ENCODE measurements at places on chromosomes 4 and X. TPM values are rescaled to one million over a fixed set of nuclear protein-coding genes. Genes with fewer than 3 reads are reported as not detected.

The ARHGAP10 gene
- total RNA-seq = 11.7 TPM

The TMEM31 gene
- total RNA-seq = not detected

The MAGEA2B gene
- not detected for total RNA-seq

The SH3RF1 gene
- 11.5 TPM for total RNA-seq

The PLAC8 gene
- total RNA-seq = 154 TPM

The LANCL3 gene
- 0.03 TPM for total RNA-seq

The CT45A10 gene
- total RNA-seq = not detected

The CCDC160 gene
- total RNA-seq = not detected

The P2RY8 gene
- total RNA-seq = 0.18 TPM

The CXCL9 gene
- total RNA-seq = not detected

The HMX1 gene
- not detected for total RNA-seq

The SCML2 gene
- 7.1 TPM for total RNA-seq

GRCh38 chrX:109959356-109959871, 43.5 kb upstream of the TMEM164 start:
- DNase-seq = no peak

GRCh38 chr4:29559286-29559685, 1160.9 kb upstream of the PCDH7 start:
- no peak for DNase-seq

GRCh38 chr4:122167369-122167768, 15.2 kb downstream of the BLTP1 start:
- DNase-seq = no peak

GRCh38 chr4:79964400-79965211, 108.4 kb downstream of the ANTXR2 start:
- DNase-seq = no peak

DNA sequence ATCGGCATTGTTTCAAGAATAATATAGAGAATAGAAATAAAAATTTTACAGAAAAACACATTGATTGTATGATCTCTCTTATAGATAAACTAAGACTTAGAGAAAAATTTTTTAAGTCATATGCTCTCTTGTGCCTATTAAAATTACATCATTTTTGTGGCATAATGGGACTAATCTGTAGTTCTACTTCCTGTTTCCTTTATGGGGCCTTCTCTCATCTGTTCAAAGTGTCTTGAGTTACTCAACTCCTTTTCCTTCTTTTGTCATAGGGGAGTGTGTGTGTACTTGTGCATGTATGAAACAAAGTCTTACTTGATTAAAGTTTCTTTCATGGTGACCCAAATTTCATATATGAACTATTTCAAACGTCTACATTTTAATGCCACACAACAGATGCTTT, 1448.9 kb upstream of the TENM3 start:
- DNase-seq = no peak

DNA sequence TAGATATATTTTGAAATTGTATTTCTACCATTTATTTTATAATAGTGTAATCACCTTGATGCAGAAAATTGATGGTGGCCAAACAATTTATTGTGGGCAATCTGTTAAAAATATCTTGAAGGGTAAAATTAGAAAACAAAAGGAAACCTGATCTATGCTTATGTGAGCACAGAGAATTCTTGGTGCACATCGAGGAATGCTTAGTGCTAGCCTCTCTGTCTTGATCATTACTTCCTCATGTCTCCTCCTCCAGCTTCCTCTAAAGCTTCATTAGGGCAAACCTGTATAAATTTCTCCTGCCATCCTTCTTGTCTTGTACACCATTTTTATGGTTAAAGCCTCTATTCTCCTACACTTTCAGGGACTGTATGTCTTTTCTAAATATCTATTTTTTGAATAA, 725.8 kb downstream of the RAPGEF2 start:
- no peak for DNase-seq

GRCh38 chrX:120774606-120775005, 101.1 kb downstream of the CT47B1 start:
- no peak for DNase-seq

DNA sequence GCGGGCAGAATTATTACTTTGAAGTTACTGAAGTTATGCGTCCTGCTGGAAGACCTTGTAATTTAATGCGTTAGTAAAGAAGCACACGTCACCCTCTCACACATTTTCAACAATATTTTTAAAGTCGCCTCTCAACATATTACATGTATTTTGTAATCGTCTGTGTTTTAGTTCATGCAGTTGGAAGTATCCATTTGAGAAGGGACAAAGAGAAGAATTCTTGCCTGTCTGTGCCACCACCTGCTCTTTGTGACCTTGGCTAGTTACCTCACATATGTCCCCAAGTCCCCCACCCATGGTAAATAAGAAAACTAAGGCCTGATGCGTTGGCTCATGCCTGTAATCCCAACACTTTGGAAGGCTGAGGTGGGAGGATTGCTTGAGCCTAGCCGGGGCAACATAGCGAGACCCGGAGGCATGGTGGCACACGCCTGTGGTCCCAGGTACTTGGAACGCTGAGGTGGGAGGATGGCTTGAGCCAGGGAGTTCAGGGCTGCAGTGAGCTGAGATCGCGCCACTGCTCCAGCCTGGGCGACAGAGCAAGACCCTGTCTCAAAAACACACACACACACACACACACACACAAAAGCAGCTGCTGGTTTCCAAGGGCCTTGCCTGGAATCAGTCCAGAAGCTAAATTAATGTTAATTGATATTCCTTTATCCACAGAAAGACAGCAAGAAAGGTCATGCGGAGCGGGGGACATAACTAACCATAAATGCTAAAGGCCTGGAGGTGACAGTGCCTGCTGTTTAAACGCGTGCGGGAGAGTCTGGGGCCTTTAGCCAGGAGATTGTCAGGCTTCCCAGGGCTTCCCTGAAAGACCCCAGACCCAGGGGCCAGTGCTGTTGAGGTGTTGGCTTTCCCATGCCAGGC, 811 bp downstream of the TMEM187 start:
- DNase-seq = no peak

DNA sequence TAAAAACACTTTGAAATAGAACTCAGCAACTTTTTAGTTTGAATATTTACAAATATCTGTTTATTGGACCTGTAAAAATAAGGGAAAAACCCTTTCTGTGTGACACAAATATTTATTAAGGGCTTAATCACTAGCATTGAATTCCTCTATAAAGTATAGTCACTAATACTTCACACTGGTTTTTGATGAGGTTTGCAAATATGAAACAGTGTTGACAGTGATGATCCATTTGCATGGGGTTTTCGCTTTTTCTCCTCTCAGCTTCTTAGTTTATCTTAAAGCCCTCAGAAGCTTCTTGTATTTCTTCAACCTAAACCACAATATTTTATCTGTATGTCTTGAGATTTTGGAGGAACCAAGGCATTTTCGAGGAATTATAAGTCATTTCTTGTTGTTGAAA, 96.6 kb upstream of the TEX13A start:
- no peak for DNase-seq

DNA sequence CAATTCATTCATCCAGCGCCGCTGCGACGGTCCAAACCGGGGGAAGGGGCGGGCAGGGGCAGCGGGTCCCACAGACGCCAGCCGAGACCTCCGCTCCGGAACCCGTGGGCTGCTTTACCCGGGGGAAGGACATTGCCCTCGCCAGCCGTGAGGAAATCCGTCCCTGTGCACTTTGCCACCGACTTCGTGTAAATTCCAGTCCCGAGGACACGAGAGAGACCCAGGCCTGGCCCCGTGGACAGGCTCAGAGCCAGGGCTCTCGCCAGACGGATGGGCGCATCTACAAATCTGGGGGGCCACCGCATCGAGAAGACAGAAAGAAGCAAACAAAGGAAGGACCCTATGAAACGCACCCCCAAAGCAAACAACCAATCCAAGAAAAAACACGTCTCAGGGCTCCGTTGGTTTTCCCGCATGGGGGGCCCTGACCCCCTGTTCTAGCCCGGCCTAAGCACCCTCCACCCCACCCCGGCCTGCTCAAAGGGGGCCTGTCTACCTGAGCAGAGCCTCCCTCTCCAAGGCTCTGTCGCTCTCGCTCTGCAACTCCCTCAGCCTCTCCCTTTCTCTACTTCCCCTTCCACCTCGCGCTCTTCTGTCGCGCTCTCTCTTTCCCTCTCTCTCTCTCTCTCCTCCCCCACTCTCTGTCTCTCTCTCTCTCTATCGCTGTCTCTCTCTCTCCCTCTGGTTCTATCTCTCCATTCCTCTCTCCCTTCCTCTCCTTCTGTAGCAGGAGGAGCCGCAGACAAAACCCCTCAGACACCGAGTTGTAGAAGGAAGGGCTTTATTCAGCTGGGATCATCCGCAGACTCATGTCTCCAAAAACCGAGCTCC, 11.3 kb downstream of the FRG2 start:
- no peak for DNase-seq

- peak; percentile 30 for DNase-seq
Observed at GRCh38 chrX:20066968-20067708, 49.6 kb downstream of the MAP7D2 start.

GRCh38 chrX:100939333-100939732, 10.6 kb upstream of the XKRX start:
- DNase-seq = no peak

GRCh38 chrX:16778545-16778944, 7.7 kb upstream of the TXLNG start:
- no peak for DNase-seq

DNA sequence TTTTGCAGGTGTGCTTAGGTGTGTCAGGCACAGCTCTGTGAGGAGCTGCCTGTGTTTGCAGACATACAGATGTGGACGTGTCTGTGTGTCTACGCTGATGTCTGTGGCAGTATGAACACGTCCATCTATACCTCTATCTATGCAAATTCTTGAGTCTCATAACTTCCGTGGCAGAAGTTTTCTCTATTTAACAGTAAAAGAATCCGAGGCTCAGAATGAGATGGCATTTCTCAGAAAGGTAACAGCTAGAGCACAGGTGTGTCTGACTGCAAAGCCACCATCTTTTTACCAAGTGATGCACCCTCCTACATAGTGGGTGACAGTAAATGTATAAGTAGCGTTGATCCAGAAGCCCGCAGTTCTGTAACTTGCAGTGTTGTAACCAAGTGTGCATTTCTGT, 39.9 kb upstream of the CYP4V2 start:
- DNase-seq = no peak

GRCh38 chr4:28776004-28776403, 1915.4 kb downstream of the STIM2 start:
- no peak for DNase-seq

- no peak for DNase-seq
Observed at GRCh38 chrX:37509349-37509748, 62.1 kb upstream of the LANCL3 start.

DNA sequence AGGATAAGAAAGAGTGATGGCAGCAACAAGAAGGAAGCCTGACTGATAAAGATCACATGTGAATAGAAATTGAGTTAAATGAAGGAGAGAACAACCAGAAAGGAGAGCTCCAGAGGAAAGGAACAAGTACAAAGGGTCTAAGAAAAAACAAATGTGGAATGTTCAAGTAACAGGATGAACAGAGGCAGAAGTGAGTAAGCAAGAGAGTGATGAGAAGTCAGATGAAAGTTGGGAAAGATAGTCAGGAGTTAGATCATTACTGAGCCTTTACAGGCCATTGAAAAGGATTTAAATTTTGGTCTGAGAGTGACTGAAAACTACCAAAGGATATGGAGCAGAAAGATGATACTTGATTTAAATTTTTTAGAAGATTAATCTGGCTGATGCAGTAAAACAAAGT, 38.1 kb downstream of the NFXL1 start:
- no peak for DNase-seq

DNA sequence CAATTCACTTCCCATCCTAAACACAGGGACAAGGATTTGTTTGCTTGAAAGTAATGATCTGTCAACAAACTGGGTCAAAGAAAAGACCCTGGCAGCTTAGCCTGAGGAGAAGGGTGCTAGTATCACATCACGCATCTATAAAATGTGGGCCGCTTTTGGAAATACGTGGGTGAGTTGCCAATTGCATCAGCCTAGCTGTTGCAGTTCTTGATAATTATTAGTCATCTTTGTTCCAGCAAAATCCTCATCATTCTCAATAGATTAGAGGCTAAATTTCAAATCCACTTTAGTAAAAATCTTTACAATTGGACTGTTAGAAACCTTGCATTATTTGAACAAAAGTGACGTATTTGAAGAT, 33.6 kb upstream of the TAPT1 start:
- DNase-seq = no peak

GRCh38 chrX:65643531-65644052, 23.9 kb upstream of the MSN start:
- no peak for DNase-seq

GRCh38 chr4:160848901-160849760, 1314.7 kb downstream of the FSTL5 start:
- DNase-seq = no peak

DNA sequence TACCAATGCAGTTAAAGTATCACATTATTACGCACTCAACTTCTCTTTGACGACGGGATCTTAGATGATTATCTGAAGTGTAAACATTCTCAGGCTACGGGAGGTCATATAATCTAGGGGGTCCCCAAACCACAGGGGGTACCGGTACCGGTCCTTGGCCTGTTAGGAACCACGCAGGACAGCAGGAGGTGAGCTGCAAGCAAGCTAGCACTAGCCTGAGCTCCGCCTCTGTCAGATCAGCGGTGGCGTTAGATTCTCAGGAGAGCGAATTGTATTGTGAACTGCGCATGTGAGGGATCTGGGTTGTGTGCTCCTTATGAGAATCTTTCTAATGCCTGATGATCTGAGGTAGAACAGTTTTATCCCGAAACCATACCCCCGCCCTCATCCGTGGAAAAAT, 20.6 kb upstream of the PRR27 start:
- DNase-seq = no peak

GRCh38 chr4:96073461-96073860, 233.6 kb downstream of the PDHA2 start:
- DNase-seq = no peak

DNA sequence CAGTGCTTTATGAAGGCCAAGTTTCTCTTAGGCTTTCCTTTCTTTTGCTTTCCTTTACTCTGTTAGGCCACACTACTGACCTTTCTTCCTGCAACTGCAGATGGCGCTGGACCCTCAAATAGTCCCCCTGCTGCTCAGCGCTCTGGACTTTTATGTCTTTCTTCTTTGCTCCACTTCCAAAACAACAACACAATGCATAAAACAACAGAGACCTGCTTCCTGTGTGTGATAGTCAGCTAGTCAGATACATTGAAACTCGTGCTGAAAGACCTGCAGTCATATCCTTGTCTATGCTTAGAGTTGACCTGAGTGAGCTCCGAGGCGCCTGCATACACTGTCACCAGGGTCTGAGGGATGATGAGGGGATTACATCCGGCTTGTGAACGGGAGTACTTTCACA, 108.9 kb upstream of the TEX13D start:
- no peak for DNase-seq

GRCh38 chr4:152352215-152352614, 183.7 kb downstream of the FBXW7 start:
- DNase-seq = no peak

Data from Panc1 (cell line).